ENCODE measurements at places on chromosomes 3 and 15.

GRCh38 chr3:32743934-32744333 is 58.9 kb downstream of the CNOT10 start:
- no peak for DNase-seq

DNA sequence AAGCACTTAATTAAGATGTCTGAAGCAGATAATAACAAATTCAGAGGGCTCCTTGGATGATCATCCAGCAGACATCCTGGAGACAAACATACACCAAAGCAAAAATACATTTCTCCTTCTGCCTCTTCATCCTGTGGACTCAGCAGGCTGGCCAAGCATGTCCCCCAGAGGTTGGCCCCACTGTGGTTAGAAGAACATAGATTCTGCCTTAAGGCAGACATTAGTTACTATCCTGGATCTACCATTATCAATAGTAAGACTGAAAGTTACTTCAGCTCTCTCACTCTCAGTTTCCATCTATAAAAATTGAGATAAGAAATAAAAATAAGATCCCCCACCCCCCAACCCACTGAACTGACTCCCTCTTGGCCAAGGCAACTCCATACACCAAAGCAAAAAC is 28.6 kb upstream of the TGFBR2 start:
- DNase-seq = no peak

GRCh38 chr15:35657679-35658311 is 111.8 kb upstream of the DPH6 start:
- no peak for DNase-seq

GRCh38 chr3:107068980-107069379 is 308.3 kb upstream of the CCDC54 start:
- DNase-seq = no peak

DNA sequence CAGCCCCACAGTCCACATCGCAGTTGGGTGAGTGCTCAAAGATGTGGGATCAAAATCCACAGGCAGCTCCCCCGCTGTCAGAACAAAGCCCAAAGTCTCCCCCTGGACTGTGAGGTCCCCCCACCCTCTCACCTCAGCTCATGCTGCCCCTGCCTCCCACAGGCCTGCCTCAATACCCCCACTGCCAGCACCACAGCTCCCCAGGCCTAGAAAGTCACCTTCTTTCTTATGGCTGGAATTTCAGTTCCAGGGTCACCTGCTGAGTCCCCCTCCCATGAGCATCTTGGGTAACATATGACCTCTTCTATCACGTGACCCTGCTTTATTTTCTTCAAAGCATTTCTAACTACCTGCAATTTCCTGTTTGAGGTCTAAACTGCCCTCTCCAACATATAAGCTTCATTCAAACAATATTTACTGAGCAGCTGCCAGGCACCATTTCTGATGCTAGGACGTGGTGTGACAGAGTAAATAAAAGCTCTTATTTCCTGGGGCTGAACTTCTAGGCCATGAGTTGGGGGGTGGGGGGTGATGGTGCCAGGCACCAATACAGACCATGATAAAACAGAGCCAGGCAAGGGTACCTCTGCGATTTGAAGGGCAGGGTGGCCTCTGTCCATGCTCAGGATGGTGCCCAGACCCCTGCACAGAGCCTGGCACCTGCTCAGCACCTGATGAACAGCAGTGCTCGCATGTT is 2.4 kb upstream of the TMEM89 start:
- no peak for DNase-seq

GRCh38 chr3:4908433-4909156 is 70.6 kb upstream of the BHLHE40 start:
- DNase-seq = no peak

DNA sequence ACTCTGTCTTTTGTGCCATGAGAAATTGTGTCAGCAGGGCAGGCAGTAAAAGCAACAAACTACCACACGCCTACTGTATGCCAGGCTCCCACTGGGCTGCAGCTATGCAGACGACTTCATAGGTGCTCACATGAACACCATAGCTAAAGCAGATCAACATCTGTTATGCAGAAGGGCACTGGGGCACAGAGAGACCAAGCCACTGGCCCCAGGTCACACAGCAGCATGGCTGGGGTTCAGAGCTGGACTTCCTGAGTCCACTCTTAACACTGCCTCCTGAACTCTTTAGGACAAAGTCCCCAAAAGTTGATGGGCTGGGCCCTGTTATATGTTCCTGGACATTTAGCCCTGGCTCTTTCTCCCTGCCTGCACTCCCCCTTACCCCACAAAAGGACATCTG is 12.4 kb downstream of the TPRA1 start:
- DNase-seq = no peak

DNA sequence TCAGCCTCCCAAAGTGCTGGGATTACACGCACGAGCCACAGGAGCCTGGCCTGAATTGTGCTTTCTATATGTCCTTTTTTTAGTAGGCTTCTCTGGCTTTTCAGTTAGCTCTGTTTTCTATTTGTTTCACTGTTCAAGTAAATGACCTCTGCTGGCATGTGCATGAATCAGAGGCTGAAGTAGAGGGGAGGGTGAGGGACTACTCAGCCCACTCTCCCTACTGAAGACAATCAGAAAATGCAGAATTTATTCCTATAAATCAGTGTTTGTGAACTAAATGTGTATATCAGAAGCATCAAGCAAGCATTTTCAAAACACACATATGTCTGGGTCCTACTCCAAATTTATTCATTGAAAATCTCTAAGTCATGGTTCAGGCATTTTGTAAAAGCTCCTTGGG is 45.0 kb downstream of the ZMAT3 start:
- DNase-seq = no peak

DNA sequence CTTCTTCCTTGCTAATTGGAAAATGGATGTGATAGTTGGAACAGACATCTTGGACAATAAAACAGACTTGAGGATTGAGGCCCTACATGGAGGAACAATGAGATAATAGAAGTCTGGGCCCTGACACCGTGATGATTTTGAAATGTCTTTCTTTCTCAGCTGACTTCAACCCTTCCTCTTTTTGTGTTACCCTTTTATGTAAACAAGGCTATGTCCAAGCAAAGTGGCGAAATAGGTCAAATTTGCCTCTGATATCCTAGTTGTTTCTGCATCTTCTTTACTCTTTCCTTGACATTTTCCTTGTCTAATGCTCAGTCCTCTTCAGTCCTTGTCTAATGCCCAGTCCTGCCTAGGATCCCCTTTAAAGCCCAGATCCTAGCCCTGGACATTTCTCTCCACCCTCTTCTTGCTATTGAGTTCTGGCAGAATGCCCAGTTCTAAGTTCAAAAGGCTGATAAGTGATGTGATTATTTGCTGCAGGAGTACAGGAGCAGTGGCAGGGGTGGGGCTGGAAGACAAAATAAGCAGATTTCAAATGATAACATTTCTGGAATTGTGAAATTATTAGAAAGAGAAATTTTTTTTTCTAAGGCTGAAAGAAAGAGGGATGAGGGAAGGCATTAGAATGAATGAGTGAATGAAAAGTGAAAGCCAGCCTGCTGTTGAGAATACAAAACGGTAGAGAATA is 6.5 kb upstream of the VPS8 start:
- DNase-seq = no peak

GRCh38 chr3:86416334-86416733 is 574.6 kb downstream of the VGLL3 start:
- DNase-seq = no peak

DNA sequence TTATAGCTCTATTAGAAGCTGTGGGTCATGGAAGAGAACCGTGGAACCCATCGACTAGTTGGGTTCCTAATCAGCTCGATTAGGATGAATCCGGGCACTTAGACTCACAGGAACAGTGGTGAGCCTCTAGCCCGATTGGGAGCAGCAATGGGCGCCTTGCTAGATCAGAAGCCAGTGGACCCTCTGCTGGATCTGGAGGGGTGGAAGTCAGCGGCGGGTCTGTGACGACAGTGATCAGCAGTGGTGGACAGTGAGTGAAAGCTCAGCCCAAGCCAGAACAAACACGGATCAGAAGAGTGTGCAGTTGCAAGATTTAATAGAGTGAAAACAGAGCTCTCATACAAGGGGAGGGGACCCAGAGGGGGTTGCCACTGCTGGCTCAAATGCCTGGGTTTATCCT is 1170.2 kb downstream of the OTOL1 start:
- DNase-seq = no peak

GRCh38 chr3:16686679-16687078 is 81.5 kb upstream of the DAZL start:
- DNase-seq = no peak

DNA sequence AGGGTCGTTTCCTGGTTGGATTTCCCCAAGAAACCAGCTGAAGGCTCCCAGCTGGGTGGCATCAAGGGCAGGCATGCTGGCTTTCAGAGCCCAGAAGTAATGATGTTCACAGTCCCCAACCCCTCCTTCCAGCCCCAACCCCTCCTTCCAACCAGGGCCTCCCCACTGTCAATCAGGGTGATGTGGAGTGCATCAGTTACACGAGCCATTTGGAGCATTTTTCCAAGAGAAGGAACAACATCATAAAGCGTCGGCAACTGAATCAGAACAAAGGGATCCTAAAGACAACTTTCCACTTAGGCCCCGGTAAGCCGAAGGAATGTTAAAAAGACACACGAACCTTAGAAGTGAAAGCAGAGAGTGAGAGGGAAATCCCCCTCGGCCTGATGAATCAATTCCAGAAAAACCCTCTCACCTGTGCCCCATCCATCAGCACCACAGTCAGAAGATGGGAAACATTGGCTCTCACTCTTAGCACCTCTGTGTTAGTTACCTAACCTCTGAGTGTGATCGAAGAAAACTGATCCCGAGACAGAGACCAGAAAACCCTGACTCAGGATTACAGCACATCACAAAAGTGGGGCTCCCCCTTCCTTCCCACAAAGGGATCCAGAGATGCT is 101.2 kb upstream of the WNT5A start:
- no peak for DNase-seq

- DNase-seq = no peak
These were observed 28.5 kb upstream of the SLC7A14 start for GRCh38 chr3:170614214-170614966.

DNA sequence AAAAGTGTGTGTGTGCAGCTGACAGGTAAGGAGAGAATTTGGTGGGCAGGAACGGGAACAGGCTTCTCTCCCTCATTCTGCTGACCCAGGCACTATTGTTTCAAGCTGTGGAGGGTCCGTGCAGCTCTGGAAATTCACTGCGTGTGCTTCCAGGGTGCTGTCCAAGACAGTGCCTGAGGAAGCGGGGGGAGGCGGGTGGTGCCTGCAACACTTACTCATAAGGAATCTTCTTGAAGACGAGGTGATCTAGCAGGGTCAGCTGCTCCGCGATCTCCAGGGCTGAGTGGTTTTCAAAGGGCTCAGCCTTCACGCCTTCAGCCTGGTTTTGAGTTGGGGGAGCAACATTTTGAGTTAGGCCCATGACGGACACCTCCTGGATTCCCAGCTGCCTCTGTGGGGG is 46.6 kb upstream of the CTSH start:
- no peak for DNase-seq

- no peak for DNase-seq
These were observed 33.3 kb downstream of the PEAK1 start for GRCh38 chr15:77386626-77387025.

DNA sequence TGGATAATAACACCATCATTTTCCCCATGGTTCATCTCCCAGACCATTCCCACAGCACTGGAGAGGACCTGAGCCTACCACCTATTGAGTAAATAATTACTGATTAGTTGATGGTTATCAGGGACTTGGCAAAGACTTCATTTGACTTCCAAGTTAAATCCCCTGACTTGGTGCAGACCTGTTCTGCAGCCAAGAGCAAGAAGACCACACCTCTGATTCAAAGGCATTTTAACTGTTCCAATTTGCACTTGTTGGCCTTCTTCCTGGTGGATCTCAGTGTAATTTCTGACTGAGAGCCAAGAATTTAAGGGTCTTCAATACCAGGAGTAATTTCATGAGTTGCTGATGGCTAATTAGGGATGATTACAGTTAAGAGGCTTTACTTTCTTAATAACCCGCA is 24.0 kb downstream of the THSD4 start:
- DNase-seq = no peak

DNA sequence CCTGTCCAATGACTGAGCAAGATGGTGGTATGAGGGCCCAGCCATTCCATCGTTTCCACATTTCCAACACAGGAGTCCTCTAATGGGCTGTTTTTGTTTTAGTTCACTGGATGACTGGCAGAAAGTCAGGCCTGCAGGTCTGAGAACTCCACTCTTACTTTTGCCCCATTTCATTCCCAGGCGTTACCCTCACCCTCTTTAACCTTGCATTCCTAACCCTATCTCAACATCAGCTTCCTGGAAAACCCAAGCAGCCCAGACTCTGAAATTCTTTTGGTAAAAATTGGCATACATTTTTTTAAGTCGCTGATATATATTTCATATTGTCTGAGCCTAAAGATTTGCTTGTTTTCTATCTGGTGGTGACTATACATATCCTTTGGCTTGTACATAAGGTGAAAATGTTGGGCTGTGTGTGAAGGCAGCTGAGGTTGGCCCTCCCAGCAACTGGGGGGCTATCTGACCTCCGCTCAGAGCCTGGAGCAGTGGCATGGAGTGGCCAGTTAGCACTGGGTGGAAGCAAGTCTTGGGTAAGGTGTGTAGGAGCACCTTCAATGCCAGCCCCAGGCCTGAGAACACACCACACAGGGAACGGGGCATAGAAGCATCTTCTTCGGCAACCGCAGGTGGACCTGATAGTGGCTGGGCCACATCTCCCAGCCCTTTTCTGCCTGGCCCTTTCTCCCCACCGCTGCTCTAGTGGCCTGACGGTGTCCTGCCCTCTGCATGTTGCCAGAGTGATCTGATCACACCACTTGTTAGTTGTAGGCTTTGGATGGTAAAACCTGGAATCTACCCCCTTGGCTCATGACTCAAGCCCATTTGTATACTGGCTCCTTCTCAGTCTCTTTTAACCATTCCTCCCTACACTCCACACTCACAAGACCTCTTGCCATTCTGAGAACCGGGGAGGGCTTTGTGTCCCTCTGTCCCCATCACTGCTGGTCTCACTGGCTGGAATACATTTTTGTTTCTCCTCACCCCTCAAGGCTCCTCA is 50.0 kb downstream of the AMOTL2 start:
- DNase-seq = no peak

GRCh38 chr3:133693821-133694220 is 32.1 kb upstream of the TOPBP1 start:
- DNase-seq = no peak

- DNase-seq = no peak
These were observed 6.6 kb downstream of the ARRDC4 start for GRCh38 chr15:97966924-97967620.

GRCh38 chr15:61974118-61974517 is 86.1 kb downstream of the VPS13C start:
- DNase-seq = no peak

DNA sequence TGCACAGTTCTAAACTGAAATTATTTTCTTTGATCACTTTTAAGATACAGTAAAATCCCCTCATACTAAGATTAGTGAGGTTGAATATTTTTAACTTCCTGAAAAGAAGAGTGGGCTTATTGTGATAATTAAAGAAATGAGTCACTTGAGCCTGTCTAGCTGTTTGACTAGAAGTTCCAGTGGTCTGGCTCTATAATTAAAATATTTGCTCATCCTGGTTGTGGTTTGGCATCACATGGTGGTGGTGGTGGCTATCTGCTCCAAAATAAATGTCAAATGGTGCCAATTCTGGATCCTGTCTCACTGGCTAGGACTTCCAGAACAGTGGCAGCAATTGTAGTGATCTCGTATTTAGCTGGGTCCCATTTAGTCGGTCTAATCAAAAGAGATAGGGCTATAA is 8.6 kb upstream of the TEX9 start:
- DNase-seq = no peak

Measured in stimulated activated CD4-positive, alpha-beta T cell treated with anti-CD3 and anti-CD28 coated beads, Interleukin-15, amount 100 ng/mL, for 1 hour (primary cell).